ENCODE measurements at places on chromosomes 1 and 21. TPM values are rescaled to one million over a fixed set of nuclear protein-coding genes. Genes with fewer than 3 reads are reported as not detected.

- H3K27ac ChIP-seq = no peak overlapping the region
- no peak for DNase-seq
- H3K27me3 ChIP-seq = no peaks in the 10 kb centered on the region
- H3K4me3 ChIP-seq = no peak overlapping the region
- H3K4me1 ChIP-seq = peaks cover 3% of the 10 kb centered on the region
- no peaks in the 10 kb centered on the region for H3K36me3 ChIP-seq
Measured at GRCh38 chr1:58893257-58893869, 109.5 kb upstream of the JUN start.

- no peak for DNase-seq
- no peaks in the 10 kb centered on the region for H3K36me3 ChIP-seq
Measured at GRCh38 chr1:18408656-18409370, 71.9 kb upstream of the KLHDC7A start.

DNA sequence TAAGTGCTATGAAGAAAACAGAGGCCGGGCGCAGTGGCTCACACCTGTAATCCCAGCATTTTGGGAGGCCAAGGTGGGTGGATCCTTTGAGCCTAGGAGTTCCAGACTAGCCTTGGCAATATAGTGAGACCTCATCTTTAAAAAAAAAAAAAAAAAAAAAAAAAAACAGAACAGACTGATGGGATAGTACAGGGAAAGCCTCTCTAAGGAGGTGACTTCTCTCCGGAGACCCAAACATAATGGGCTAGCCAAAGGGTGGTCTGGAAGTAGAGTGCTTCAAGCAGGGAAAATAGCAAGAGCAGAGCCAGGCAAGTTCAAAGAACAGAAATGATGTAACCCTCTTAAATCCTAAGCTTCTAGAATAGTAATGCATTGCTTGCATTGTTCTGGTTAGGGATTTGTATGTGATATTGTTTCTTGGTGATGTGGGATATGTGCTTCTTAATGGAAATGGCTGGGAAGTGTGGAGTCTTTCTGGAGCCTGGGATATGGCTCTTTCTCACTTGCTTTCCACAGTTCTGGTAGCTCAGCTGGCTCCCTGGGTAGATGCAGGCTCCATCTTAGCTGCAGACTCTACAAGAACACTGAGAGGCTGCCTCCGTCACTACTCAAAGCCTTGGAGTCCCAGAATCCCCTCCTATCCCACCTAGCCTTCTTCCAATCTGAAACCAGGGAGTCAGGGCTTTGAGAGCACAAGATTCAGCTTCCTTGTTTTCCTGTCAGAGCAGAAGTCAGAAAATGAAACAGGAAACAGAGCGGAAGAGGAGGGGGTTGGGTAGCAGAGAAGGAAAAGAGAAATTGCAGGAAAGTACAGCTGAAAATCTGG lies 1.9 kb upstream of the PIGV start:
- H3K27ac ChIP-seq = peak overlapping the region; percentile 99
- H3K4me1 ChIP-seq = peaks cover 35% of the 10 kb centered on the region
- no peaks in the 10 kb centered on the region for H3K36me3 ChIP-seq
- DNase-seq = peak; percentile 53

- DNase-seq = peak; percentile 30
- H3K36me3 ChIP-seq = no peaks in the 10 kb centered on the region
- peak overlapping the region; percentile 73 for H3K4me3 ChIP-seq
- H3K27me3 ChIP-seq = no peaks in the 10 kb centered on the region
Measured at GRCh38 chr1:108560189-108560873, 431 bp downstream of the EEIG2 start.

DNA sequence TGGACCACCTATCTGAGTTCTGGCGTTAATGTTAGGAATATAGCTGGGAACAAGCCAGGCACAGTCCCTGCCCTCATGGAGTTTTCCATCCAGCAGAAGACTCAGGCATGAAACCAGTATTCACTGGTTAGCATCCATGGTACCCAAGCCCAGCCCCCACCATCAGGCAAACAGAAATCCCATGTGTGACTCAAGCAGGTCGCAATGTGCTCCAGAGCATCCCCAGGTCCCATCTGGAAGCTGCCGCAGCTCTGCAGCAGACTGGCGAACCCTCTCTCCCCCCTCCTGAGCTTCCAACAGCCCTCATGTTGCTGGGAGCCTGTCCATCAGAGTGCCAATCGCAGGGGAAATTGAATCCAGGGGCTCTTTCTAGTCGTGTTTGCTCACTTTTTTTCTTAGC lies 174.2 kb downstream of the RRAGC start:
- H3K27ac ChIP-seq = no peak overlapping the region
- H3K36me3 ChIP-seq = no peaks in the 10 kb centered on the region
- no peaks in the 10 kb centered on the region for H3K27me3 ChIP-seq
- no peaks in the 10 kb centered on the region for H3K4me1 ChIP-seq
- no peak for DNase-seq

- DNase-seq = peak; percentile 65
- no peak overlapping the region for H3K4me3 ChIP-seq
Measured at GRCh38 chr1:201709564-201710295, 119.2 kb upstream of the IPO9 start.

GRCh38 chr1:30915491-30916230 lies 7.1 kb upstream of the SDC3 start:
- DNase-seq = no peak
- H3K4me1 ChIP-seq = peaks cover 6% of the 10 kb centered on the region
- no peak overlapping the region for H3K4me3 ChIP-seq
- H3K36me3 ChIP-seq = no peaks in the 10 kb centered on the region
- H3K27me3 ChIP-seq = no peaks in the 10 kb centered on the region
- H3K27ac ChIP-seq = no peak overlapping the region

- DNase-seq = no peak
- no peaks in the 10 kb centered on the region for H3K27me3 ChIP-seq
- H3K27ac ChIP-seq = no peak overlapping the region
Measured at GRCh38 chr1:168083456-168084325, 53.0 kb downstream of the GPR161 start.

- DNase-seq = peak; percentile 73
- peaks cover 14% of the 10 kb centered on the region for H3K4me1 ChIP-seq
- H3K4me3 ChIP-seq = no peak overlapping the region
- no peak overlapping the region for H3K27ac ChIP-seq
- H3K27me3 ChIP-seq = no peaks in the 10 kb centered on the region
Measured at GRCh38 chr21:37877171-37877570, 39.1 kb downstream of the KCNJ6 start.

GRCh38 chr1:204366759-204367158 lies 7.0 kb upstream of the PLEKHA6 start:
- no peak overlapping the region for H3K27ac ChIP-seq
- no peak overlapping the region for H3K4me3 ChIP-seq
- peaks cover 15% of the 10 kb centered on the region for H3K27me3 ChIP-seq
- H3K4me1 ChIP-seq = peaks cover 4% of the 10 kb centered on the region
- H3K36me3 ChIP-seq = no peaks in the 10 kb centered on the region

GRCh38 chr21:28196981-28197380 lies 795.7 kb downstream of the LTN1 start:
- no peaks in the 10 kb centered on the region for H3K36me3 ChIP-seq
- no peaks in the 10 kb centered on the region for H3K27me3 ChIP-seq
- DNase-seq = no peak
- H3K4me3 ChIP-seq = no peak overlapping the region

DNA sequence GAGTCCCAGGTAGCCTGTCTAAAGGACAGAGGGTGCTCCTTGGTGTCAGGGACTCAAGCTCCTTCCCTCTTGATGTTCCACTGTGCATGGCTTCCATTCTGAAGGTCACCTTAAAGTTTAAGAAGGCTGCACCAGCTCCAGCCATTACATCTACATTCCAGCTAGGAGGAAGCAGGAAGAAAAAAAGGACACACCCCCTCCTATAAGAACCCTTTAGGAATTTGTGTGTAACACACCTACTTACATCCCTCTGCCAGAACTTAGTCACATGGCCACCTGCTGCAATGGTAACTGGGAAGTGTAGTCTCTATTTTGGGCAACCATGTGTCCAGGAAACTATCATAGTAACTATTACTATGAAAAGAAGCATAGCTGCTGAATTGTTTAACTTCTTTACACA lies 161.6 kb upstream of the KLHDC7A start:
- no peak overlapping the region for H3K4me3 ChIP-seq
- DNase-seq = no peak
- H3K4me1 ChIP-seq = no peaks in the 10 kb centered on the region
- no peaks in the 10 kb centered on the region for H3K36me3 ChIP-seq

- H3K36me3 ChIP-seq = peaks cover 3% of the 10 kb centered on the region
- no peak for DNase-seq
- H3K4me1 ChIP-seq = peaks cover 2% of the 10 kb centered on the region
- H3K4me3 ChIP-seq = no peak overlapping the region
Measured at GRCh38 chr1:20721117-20722061, 3.6 kb upstream of the KIF17 start.

DNA sequence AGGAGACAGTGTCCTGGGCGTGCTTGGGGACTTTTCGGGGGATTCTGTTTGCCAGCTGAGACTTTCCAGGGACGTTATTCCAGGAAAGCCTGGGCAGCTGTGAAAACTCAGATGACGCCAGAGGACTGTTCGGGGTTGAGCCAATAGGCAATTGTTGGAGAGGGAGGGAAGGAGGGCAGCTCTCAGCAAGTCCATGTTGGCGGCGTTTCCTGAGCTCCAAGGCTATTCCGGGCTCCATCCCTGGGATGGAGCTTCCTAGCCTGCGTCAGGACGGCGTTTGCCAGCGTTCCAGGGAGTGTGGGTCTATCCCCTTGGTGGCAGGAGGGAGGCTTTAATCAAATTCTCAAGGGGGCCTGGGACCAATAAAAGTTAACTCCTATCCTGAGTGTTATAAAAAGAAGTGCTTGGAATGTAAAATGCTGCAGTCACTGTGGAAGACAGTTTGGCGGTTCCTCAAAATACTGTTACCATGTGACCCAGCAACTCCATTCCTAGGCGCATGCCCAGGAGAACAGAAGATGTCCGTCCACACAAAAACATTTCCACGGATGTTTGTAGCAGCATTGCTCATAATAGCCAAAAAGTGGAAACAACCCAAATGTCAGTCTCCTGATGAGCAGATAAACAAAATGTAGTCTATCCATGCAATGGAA lies 15.2 kb downstream of the SLC27A3 start:
- H3K4me1 ChIP-seq = peaks cover 18% of the 10 kb centered on the region
- peak overlapping the region; percentile 98 for H3K27ac ChIP-seq
- no peaks in the 10 kb centered on the region for H3K27me3 ChIP-seq

GRCh38 chr1:117173691-117174090 lies 37.0 kb downstream of the VTCN1 start:
- H3K4me1 ChIP-seq = no peaks in the 10 kb centered on the region
- no peak overlapping the region for H3K4me3 ChIP-seq
- H3K27me3 ChIP-seq = no peaks in the 10 kb centered on the region
- H3K36me3 ChIP-seq = no peaks in the 10 kb centered on the region
- no peak overlapping the region for H3K27ac ChIP-seq
- DNase-seq = no peak

GRCh38 chr1:19892628-19893168 lies 10.5 kb downstream of the OTUD3 start:
- no peak overlapping the region for H3K4me3 ChIP-seq
- no peak overlapping the region for H3K27ac ChIP-seq
- H3K4me1 ChIP-seq = no peaks in the 10 kb centered on the region
- peak; percentile 9 for DNase-seq
- no peaks in the 10 kb centered on the region for H3K27me3 ChIP-seq
- H3K36me3 ChIP-seq = peaks cover 7% of the 10 kb centered on the region

- DNase-seq = no peak
- H3K27me3 ChIP-seq = no peaks in the 10 kb centered on the region
- no peak overlapping the region for H3K27ac ChIP-seq
- H3K4me3 ChIP-seq = no peak overlapping the region
- H3K4me1 ChIP-seq = no peaks in the 10 kb centered on the region
Measured at GRCh38 chr21:31064803-31065202, 26.5 kb upstream of the KRTAP19-8 start.

- H3K4me1 ChIP-seq = peaks cover 5% of the 10 kb centered on the region
- no peak overlapping the region for H3K4me3 ChIP-seq
- no peak overlapping the region for H3K27ac ChIP-seq
Measured at GRCh38 chr1:76940571-76941335, 73.5 kb downstream of the ST6GALNAC5 start.

DNA sequence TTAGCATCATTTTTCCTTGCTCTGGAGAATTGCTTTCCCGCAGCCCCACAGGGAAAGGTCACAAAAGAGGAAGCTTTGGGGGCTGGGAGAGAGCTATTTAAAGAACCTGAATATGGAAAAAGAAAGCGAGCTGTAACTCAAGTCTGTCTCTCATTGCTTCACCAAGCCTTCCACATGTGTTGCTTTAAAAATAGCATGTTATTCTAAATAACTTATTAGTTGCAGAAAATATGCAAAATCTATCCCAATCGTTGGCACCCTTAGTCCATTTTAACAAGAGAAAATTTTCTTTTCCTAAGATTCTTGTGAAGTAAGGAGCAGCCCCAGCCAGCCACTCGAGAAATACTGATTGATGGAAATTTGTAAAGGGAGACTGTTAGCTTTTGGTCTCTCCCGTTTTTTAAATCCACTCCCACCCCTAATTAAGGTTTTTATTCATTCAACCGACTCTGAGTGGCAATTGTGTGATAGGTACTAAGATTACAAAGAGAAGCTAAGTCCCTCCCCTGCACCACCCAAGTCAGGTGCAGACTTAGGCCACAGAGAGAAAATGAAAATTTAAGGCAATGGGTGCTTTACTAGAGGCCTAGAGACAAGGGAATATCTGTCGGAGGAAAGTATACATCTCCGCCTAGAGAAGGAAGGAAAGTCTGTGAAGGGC lies 802 bp downstream of the CYP4X1 start:
- H3K36me3 ChIP-seq = no peaks in the 10 kb centered on the region
- H3K27ac ChIP-seq = no peak overlapping the region
- no peaks in the 10 kb centered on the region for H3K4me1 ChIP-seq

DNA sequence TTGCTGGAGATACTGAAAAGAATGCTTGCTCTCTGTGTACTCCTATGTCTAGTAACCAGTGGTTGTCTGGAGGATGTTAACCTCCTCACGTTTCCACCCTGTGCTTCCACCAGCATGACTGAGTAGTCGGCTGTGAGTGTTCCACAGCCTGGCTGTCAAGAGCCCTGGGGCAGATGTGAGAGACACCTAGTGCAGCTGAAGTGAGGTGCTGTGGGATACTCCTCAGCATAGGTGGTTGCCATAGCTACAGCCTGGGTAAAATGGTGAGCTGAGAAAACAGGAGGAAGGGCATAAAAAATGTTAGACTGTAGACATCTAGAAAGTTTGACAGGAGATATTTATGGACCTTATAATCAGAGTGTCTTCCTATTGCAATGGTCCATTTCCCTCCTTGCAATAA lies 15.8 kb downstream of the IVL start:
- DNase-seq = no peak
- no peak overlapping the region for H3K4me3 ChIP-seq
- H3K36me3 ChIP-seq = no peaks in the 10 kb centered on the region
- no peaks in the 10 kb centered on the region for H3K4me1 ChIP-seq
- no peaks in the 10 kb centered on the region for H3K27me3 ChIP-seq
- H3K27ac ChIP-seq = no peak overlapping the region

Gene KAZN
- polyA plus RNA-seq = 2.4 TPM

Gene EPHA10
- polyA plus RNA-seq = not detected

Gene CELA3A
- not detected for polyA plus RNA-seq

Gene OLFML2B
- polyA plus RNA-seq = 7.9 TPM

Gene SPRR2G
- not detected for polyA plus RNA-seq

Gene EPB41
- polyA plus RNA-seq = 7.4 TPM

Gene CLCA4
- polyA plus RNA-seq = not detected

Gene ADGRL4
- polyA plus RNA-seq = 3.8 TPM

Gene FOXO6
- not detected for polyA plus RNA-seq
